Activated T-helper 1 cell treated with Interleukin-2 at 50 U/mL for 16 hours (primary cell): ENCODE measurements at places on chromosomes 5 and 9.

DNA sequence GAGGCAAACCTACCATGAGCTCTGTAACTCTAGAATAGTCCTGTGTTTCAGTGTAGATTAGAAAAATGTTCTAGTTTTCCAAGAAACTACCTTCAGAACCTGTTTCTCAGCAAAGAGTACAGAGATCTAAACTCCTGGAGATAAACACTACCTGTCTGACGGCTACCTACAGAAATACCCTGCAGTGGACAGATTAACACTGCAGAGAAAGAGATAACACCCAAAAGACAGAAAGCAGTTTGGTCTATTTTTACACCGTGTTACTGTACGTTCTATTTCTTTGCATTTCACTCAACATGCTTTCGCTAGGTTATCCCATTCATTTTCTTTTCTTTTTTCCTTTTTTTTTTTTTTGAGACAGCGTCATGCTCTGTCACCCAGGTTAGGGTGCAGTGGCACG lies 11.6 kb downstream of the SCAI start:
- no peak for DNase-seq

GRCh38 chr9:131999692-132000551 lies 79.7 kb downstream of the MED27 start:
- no peak for DNase-seq

GRCh38 chr9:135948446-135948845 lies 12.7 kb downstream of the UBAC1 start:
- DNase-seq: no peak

- no peak for DNase-seq
Observed at GRCh38 chr5:145752947-145753346, 82.2 kb downstream of the PRELID2 start.

DNA sequence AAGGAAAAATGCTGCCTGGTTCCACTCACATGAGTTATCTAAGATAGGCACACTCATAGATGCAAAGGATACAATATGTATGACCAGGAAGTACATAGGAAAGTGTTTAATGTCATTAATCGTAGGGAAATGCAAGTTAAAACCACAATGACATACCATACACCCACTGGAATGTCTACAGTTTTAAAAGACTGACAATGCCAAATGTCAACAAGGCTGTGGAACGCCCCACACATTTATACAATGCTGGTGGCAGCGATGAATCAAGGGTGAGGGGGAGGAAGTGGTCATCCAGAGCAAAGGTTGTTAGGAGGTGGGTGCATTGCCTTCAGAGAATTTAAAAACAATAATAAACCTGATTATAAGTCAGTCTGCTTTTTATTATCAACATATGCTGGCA lies 437.8 kb downstream of the ARHGEF28 start:
- no peak for DNase-seq

GRCh38 chr9:111944241-111944866 lies 47.7 kb downstream of the UGCG start:
- no peak for DNase-seq

DNA sequence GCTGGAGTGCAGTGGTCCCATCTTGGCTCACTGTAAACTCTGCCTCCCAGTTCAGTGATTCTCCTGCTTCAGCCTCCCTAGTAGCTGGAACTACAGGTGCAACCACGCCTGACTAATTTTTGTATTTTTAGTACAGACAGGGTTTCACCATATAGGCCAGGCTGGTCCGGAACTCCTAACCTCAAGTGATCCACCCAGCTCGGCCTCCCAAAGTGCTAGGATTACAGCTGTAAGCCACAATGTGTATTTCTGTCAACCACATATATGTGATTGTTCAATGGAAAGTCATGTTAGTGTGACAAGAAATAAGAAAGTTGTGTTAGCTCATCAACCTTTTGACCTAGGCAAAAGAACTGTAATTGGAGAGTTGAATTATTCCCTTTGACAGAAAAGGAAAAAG lies 677.1 kb upstream of the CHD1 start:
- DNase-seq: no peak

DNA sequence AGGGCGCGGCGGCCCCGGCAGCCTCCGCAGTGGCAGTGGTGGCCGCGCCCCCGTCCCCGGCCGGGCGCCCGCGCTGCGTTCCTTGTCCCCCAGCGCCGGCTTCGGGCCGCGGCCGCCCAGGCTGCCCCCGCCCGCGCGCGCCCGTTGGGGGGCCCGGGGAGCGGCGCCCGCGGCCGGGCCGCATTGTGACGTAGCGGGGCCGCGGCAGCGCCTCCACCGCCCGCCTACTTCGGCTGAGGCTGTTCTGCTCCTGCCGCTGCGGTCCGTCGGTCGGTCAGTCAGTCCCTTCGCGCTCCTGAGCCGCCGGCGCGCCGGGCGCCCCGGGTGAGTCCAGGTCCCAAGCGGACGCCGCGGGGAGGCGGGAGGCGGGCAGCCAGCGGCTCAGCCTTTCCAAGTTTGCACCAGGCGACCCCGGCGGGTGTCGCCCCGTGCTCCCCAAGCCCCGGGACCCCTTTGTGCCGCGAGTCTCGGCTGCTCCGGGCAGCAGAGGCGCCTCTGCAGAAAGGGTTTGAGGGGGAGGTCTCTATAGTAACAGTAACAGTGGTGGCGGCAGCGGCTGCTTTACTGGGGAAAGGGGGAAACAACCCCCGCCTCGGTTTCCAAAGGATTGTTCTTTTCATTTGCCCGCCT lies at the start of gene SNCAIP:
Gene SNCAIP (plus strand): TSS at position 277 of the 630 bp plus-strand sequence. CDS start 78,898 bp downstream, outside the sequence.
- DNase-seq: no peak

DNA sequence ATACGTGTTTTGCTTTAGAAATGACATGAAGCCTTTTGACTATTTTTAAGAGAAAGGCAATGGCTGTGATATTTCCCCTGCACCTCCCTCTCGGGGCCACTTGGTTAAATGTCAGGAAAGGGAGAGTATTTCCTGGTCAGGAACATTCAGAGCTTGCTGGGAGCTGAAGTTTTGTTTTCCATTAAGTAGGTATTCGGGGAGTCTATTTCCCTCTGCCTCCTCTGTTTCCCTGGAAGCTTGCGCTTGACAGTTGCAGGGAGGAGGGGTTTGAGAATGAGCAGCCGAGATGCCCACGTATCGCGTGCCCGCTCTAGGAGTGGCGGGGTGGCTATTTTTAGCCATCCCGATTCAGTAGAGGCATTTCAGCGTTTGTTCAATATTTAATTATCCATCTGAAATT lies 6.7 kb downstream of the DAB2IP start:
- no peak for DNase-seq

DNA sequence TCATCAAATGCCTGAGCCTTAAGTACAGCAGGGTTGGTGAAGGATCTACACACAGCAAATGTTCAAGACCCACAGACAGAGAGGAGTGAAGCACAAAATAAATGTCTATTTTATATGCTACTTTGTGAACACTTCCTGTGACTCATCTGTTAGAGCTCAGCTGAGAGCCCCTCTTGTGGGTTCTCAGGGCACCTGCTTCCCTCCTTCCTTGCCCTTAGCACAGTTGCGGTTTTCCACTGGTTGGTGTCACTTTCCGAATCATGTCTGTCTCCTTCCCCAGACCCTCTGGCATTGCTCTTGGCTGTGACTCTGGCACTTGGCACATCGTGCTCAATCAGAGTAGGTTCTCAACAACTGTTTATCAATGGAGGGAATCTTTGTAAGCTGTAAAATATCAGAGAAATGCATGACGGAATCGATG lies 128.5 kb upstream of the STC2 start:
- DNase-seq: no peak

DNA sequence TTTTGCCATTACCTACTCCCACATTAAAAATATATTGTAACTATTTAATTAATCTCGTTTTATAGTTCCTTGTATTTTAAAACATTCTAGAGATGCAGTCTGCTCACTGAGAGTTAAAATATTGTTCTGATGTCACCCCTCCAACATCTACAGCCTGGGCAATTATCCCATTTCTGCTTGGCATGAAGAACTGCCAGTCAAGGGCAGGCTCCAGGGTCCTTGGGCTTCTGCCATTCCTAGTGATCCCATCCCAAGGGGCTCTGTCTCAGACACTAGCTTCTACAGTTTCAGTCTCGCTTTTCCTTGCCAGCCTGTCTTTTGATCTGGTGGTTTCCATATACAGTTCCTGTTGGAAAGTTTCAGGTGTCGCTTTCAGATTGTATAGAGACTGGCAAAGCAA lies 287.2 kb downstream of the TMEM232 start:
- DNase-seq: no peak

GRCh38 chr9:133126697-133127339 lies 5.8 kb upstream of the RALGDS start:
- no peak for DNase-seq

GRCh38 chr5:124283031-124283430 lies 463.4 kb downstream of the ZNF608 start:
- DNase-seq: no peak

- DNase-seq: no peak
Observed at GRCh38 chr5:73437101-73437776, 11.3 kb downstream of the FOXD1 start.

- DNase-seq: no peak
Observed at GRCh38 chr5:165836046-165836445, 2330.6 kb downstream of the MAT2B start.

DNA sequence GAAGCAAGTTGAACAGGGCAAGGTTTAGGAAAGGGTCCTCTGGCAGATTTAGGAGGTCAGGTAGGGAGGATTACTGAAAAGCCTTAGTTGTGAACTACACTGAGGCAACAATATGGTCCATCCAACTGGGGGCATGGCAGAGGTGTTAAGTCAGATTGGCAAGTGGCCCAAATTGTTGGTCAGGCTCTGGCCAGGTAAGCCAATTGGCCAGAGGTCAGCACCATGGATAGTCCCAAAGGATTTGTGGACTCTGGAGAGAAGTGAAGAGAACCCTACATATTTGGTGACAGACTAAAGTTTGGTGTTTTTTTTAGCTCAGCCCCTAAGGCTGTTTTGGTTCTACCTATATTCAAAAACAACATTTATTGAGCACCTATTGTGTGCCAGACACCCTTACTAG lies 39.1 kb upstream of the RASGRF2 start:
- DNase-seq: no peak

GRCh38 chr9:131436376-131436775 lies 42.5 kb downstream of the PRRC2B start:
- no peak for DNase-seq

GRCh38 chr5:124237206-124237695 lies 509.2 kb downstream of the ZNF608 start:
- DNase-seq: no peak

GRCh38 chr9:16132513-16132912 lies 579.7 kb downstream of the CCDC171 start:
- no peak for DNase-seq

DNA sequence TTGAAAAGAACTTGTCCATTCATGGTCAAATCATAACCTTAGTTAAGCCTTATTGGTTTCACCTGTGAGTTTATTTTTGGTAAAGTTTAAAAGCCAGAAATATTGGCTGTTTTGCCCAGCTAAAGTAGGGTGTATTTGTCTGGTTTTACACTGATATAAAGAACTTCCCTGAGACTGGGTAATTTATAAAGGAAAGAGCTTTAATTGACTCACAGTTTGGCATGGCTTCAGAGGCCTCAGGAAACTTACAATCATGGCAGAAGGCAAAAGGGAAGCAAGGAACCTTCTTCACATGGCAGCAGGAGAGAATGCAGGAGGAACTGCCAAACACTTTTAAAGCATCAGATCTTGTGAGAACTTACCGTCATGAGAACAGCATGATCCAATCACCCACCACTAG lies 55.3 kb downstream of the JAKMIP2 start:
- DNase-seq: no peak

- DNase-seq: no peak
Observed at GRCh38 chr5:125652761-125653160, 770.4 kb upstream of the GRAMD2B start.

GRCh38 chr9:32483343-32483742 lies 42.7 kb downstream of the RIGI start:
- DNase-seq: no peak

- no peak for DNase-seq
Observed at GRCh38 chr5:91383956-91384300, 811 bp upstream of the ARRDC3 start.

DNA sequence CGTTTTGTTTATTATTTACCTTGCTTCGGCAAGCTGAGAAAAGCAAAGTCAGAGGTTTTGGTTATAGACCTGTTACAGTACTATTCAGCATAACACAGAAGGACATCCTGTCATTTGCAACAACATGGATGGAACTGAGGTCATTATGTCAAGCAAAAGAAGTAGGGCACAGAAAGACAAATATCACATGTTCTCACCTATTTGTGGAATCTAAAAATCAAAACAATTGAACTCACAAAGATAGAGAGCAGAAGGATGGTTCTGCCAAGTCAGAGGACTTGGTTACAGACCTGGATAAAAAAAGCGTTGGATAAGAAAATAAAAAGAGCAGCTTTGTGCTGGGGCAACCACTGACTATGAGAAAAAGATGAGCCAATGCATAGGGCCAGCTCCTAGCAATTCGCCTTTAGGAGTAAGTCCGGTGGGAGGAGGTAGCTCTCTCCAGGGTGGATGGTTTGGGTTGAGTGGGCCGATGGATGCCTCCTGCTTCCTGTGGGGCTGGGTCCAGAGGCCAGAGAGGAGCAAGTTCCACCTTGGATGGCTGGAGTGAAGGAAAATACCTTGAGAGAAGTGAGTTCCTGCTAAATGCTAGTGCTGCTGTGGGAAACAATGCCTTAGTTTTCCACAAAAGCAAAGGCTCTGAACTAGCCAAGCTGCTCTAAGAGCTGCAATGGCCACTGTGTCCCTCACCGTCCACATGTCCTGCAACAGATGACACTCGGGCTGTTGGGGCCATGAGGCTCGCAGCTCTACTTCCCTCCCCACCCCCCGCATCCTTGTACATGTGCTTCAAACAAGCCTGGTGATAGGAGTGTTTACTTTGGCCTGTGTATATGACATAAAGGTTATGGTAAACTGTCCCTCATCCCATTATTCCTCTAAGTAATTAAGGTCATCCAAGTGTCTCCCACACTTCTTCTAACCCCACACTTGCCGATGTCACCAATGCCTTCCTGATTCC lies 38.4 kb downstream of the ACOT12 start:
- DNase-seq: no peak

GRCh38 chr9:32430720-32431119 lies 46.3 kb downstream of the ACO1 start:
- DNase-seq: no peak

GRCh38 chr9:135701959-135702721 lies at the start of gene KCNT1:
Gene KCNT1, plus strand, starts transcription at chr9:135702185. Its CDS starts 74 bp downstream, at chr9:135702259.
- peak; percentile 19 for DNase-seq

DNA sequence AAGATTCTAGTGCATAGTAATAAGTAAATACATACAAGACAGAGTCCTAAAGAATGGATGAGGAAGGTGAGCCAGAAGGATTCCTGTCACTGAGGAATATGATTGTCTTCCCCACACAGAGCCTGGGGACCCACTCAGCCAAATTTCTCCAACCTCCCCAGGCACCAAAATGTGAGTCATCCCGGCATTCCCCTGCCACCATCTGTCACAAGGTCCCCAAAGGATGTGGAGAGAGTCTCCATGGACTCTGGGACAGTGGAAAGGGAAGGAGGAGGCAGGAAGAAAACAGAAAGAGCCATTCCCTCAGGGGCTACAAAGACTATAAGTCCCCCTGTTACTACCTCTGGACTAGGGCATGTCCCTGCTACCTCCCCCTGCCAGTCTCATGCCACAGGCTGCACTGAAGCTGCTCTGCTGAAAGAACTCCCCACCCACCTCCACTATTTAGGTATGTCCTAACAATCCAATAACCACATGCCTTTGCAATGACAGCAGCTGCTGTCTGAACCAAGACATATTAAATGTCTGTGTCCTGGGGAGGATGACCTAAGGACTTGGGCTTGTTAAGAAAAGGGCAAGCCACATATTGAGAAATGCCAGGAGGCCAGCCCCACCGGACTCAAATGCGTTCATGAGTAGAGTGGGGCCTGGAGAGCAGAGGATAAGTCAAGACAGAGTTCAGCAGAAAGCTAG lies 10.7 kb upstream of the OR5C1 start:
- no peak for DNase-seq
